ENCODE measurements at places on chromosomes 11 and 22. TPM values are rescaled to one million over a fixed set of nuclear protein-coding genes. Genes with fewer than 3 reads are reported as not detected.

- no peak for DNase-seq
Observed at GRCh38 chr11:84724256-84724655, 902.9 kb downstream of the DLG2 start.

- no peak for DNase-seq
Observed at GRCh38 chr11:88435415-88435814, 97.9 kb upstream of the CTSC start.

The CYP2D6 gene
- total RNA-seq, result 2.0 TPM

The FGF4 gene
- total RNA-seq, result not detected

DNA sequence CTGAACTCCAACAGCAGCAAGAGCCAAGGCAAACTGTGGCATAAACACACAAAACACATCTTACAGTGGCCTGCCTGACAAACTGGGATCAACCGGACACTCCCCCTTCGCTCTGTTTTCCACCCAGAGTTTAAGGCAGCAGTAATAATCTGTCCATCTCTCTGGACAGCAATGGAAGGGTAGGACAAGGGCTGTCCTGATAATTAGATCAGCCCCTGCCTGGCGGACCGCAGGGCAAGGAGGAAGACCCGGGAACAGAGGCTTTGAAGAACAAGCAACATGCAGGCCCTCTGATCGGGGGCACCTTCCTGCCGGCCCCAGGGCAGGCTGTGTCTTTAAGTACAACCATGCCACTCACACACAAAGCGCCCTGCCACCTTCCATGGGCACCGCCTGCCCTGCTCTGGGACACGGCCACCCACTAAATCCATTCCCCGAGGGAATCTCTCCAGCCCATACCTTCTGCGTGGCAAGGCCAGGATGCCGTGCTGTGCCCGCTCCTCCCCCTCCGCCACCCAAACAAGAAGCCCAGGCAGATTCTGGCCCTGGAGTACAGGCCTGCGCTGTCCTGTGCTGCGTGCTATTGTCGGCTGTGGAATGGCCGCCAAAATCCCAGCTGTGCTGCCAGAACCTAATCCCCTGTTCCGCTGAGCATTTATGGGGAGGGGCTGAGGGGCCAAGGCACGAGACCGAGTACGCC lies 38.8 kb downstream of the NUMA1 start:
- peak; percentile 87 for DNase-seq

DNA sequence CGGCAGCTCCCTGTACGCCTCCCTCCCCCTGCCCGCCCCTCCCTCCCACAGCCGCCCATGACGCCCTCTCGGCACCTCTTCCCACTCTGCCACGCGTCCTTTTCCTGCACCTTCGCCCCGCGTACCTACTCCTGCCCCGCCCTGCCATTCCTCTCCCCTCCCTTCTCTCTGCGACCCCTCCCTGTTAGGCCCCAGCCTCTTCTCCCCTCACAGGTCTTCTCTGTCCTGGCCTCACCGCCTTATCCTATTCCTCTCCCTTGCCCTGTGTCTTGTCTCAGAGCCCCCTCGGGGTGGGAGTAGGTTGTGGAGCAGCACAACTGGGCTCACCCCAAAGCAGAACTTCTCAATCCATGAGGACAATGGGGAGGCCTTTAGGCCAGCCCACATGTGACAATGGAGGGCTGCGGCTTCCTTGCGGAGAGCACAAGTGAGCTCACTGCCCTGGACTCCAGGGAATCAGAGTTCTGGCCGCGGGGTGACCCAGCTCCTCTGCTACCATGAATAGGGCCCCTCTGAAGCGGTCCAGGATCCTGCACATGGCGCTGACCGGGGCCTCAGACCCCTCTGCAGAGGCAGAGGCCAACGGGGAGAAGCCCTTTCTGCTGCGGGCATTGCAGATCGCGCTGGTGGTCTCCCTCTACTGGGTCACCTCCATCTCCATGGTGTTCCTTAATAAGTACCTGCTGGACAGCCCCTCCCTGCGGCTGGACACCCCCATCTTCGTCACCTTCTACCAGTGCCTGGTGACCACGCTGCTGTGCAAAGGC lies 539 bp downstream of the SLC35C1 start:
- DNase-seq, result peak; percentile 86
